ENCODE measurements at places on chromosomes 2 and 18.
A peak's percentile ranks its signal among the peaks of the same experiment; 100 is the strongest.

GRCh38 chr18:36724591-36725001 lies 104.2 kb downstream of the TPGS2 start:
- DNase-seq = no peak

DNA sequence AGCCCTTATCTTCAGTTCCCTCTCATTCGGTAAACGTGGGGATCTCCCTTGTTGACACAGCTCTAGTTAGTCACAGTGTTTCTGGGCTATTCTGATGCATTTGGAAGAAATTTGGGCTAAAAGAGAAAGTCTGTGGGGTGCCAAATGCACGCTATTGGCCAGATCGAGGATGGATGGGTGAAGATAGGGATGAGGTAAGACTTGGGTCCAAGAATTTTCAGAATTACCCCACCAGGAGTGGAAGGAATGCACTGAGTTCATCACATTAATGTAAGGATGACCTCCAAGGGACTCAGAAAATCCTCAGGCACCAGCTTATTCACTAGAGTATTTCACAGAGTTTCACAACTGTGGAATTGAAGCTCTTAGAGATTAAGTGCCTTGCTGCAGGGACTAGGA lies 49.3 kb downstream of the NRP2 start:
- no peak for DNase-seq

- DNase-seq = no peak
These were observed 56.6 kb downstream of the RALBP1 start for GRCh38 chr18:9531791-9532410.

- peak; percentile 23 for DNase-seq
These were observed 17.0 kb upstream of the CD8A start for GRCh38 chr2:86807468-86808275.

DNA sequence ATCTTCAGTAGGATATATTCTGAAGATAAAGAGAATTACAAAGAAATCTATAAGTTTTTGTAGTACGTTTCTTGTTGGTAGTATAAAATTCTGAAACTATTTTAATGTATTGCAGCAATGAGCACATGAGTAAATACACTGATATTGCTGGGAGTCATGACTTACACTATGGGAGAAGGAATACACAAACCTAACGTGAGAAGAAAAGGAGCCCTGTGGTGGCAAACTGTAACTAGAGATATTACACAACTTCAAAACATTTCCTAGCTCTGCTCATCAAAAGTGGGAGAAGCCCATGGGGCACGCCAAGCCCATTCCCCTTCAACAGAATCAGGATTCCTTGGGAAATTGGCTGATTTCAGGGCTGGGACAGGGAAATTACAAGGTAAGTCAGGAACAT lies 20.5 kb downstream of the SPIRE1 start:
- DNase-seq = no peak

DNA sequence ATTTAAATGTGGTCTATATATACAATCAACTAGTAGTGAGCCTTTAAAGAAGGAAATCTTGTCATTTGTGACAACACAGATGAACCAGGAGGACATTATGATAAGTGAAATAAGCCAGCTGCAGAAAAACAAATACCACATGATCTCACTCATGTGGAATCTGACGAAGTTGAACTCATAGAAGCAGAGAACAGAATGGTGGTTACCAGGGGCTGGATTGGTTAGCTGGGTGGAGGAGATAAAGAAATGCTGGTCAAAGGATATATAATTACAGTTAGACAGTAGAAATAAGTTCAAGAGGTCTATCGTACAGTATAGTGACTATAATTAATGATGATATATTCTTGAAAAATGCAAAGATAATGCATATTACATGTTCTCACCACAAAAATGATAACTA lies 267.9 kb downstream of the FBXO15 start:
- no peak for DNase-seq

- DNase-seq = no peak
These were observed 116.0 kb downstream of the ABCA12 start for GRCh38 chr2:215022418-215022817.

GRCh38 chr2:201260302-201260800 lies at the start of gene CASP8:
TSS of gene CASP8 (plus strand) at chr2:201260536. CDS start at chr2:201266487, 5,951 bp downstream.
- DNase-seq = no peak
